ENCODE measurements at places on chromosomes 6 and 20.

DNA sequence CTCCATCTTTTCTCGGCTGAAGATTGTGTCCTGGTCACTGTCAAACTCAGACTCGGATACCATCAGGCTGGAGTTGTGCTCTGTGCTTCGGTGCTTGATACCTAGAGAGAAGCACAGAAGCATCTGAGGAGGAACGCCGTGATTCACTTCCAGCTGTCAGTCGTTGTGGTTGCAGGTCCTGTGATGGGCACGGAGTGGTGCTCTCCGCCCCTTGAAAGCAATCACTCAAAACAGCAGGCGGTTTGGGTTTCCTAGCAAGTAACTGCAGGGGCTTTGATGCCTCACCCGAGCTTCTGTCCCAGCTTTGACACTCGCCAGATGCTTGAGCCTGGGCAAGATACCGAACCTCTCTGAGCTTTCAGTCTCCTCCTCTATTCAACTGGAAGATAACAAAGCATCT lies 52.5 kb downstream of the ALDH5A1 start:
- peak; percentile 25 for DNase-seq

DNA sequence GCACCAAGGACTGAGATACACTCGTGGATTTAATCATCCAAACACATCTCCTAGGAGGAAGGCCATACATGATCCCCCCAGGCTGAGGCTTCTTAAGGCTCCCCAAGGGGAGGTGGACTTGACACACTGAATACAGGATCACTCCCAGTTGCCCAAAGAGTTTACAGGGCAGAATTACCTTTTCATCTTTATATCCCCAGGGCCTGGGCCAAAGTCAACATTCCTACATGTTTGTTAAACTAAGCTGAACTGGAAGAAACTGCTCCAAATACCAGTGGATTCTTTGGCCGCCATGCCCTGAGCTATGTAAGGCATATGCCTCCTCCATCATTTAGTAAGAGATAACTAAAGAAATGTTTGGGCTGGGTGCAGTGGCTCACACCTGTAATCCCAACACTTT lies 22.2 kb upstream of the SERPINB1 start:
- no peak for DNase-seq

- DNase-seq = no peak
Observed at GRCh38 chr6:145964948-145965366, 799 bp upstream of the SHPRH start.

- no peak for DNase-seq
Observed at GRCh38 chr6:143276436-143276835, 174.1 kb downstream of the ADAT2 start.

GRCh38 chr20:48716086-48716485 lies 111.7 kb downstream of the PREX1 start:
- DNase-seq = no peak

GRCh38 chr6:2097464-2097863 lies 147.9 kb downstream of the GMDS start:
- DNase-seq = no peak

DNA sequence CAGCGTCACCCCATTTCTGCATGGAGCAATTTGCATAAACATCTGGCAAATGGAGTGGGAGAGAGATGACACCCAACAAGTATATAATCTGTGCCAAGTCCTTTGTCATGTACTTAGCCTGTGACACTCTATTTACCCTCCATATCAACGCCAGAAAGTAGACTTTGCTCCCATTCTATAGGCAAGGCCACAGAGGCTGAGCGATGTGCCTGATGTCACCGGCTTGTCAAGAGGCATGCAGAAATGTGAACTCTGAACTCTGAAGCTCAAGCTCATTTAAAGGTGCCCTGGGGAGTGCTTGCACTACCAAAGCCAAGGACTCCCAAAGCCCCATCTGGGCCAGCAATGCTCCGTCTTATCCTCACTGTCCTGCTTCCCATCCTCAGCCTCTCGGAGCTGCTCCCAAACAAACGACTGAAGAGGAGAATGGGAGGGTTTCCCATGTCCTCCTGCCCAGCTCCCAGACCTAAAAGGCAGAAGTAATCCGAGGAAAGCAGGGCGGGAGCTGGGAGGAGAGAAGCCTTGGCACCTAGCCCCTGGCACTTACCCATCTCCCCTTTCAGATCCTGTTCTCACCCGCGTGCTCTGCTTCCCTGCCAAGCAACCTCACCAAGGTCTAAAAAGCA lies 9.2 kb downstream of the CPNE5 start:
- no peak for DNase-seq

DNA sequence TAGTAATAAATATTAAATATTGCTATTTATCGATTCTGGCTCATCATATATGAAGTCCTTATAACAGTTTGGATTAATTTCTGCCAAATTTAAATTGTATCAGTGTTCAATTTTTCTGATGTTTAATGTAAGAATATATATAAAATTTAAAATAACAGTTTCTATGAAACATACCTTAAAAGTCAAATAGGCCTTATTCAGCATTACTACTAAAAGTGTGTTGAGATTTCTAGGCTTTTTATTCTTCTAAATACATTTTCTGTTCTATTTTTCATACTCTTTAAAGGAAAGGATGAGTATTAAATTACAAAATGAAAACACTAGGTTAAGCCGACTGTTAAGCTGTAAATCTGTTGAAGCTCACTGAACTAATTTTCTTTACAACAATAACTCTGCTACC lies 13.6 kb downstream of the PERP start:
- no peak for DNase-seq

DNA sequence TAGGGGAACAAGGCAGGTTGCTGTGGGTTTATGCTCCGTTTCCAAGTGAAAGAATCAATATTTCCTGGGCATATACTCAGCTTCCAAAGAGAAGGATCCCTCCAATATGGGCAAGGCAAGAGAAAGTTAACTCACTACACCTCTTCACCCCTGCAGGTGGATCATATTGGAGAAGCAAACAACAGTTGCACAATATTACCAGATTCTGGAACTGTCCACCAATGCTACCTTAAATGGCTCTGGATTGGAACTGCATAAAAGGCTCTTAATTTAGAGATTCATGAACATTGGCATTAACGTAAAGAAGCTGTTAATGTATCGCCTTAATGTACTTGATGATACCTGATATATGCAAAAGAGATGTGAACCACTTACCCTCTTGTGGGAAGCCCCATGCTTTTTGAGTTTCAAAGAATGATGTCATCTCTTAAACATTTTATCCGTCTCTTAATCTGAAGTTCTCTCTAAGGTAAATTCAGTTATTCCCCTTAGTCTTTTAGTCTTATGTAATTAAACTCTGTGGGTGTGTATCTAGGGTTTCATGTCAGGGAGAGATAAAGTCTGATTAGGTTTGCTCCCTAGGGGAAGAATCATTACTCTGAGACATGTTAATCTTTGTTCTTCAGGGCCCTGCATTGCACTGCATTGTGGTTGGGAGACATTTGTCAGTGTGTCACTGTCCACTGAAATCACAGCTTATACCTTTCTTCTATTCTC lies 99.5 kb downstream of the PHACTR1 start:
- DNase-seq = no peak

GRCh38 chr20:51333446-51333845 lies 209.1 kb downstream of the NFATC2 start:
- DNase-seq = no peak

GRCh38 chr6:141610741-141611140 lies 522.0 kb upstream of the GJE1 start:
- DNase-seq = no peak

- no peak for DNase-seq
Observed at GRCh38 chr6:8075185-8075584, 11.0 kb upstream of the BLOC1S5 start.

DNA sequence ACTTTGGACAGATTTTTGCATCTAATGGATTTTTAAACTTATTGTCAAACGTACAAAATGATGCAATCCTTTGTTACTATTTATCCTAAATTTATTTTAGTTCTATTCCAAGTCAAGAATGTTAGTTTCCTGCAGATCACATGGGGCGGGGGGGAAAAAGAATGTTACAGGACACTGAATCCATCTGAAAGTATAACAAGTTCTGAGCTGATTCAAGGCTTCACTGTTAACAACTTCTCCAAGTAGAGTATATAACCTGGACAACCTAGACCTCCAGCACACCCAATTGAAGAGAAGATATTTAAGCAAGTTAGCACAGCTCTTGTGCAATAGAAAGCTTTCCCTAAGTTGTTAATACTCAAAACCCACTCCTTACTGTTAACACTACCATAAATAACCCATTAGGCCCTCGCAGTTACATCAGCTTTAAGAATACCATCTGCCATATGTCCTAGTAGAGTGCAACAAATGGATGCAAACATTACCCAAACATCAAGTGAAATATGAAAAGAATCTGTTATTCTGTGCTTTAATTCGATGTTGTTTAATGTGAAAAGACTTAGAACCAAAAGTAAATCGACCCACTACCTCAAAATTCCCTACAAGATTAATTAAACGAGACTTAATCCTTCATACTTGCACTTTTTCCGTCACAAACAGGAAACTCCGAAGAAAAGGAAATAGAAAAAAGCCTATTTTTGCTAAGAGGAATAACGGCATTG lies 1.3 kb downstream of the SEC63 start:
- no peak for DNase-seq

GRCh38 chr20:49346682-49347081 lies 68.8 kb upstream of the ZNFX1 start:
- no peak for DNase-seq

GRCh38 chr6:57283106-57283505 lies 34.3 kb upstream of the PRIM2 start:
- no peak for DNase-seq

- no peak for DNase-seq
Observed at GRCh38 chr6:22784601-22785410, 215.4 kb downstream of the HDGFL1 start.

DNA sequence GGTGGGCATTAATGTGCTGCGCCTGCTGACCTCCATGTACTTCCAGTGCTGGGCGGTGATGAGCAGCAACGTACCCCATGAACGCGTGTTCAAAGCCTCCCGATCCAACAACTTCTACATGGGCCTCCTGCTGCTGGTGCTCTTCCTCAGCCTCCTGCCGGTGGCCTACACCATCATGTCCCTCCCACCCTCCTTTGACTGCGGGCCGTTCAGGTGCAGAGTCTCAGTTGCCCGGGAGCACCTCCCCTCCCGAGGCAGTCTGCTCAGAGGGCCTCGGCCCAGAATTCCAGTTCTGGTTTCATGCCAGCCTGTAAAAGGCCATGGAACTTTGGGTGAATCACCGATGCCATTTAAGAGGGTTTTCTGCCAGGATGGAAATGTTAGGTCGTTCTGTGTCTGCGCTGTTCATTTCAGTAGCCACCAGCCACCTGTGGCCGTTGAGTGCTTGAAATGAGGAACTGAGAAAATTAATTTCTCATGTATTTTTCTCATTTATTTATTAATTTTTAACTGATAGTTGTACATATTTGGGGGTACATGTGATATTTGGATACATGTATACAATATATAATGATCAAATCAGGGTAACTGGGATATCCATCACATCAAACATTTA lies 35.2 kb upstream of the NOP56 start:
- DNase-seq = no peak

DNA sequence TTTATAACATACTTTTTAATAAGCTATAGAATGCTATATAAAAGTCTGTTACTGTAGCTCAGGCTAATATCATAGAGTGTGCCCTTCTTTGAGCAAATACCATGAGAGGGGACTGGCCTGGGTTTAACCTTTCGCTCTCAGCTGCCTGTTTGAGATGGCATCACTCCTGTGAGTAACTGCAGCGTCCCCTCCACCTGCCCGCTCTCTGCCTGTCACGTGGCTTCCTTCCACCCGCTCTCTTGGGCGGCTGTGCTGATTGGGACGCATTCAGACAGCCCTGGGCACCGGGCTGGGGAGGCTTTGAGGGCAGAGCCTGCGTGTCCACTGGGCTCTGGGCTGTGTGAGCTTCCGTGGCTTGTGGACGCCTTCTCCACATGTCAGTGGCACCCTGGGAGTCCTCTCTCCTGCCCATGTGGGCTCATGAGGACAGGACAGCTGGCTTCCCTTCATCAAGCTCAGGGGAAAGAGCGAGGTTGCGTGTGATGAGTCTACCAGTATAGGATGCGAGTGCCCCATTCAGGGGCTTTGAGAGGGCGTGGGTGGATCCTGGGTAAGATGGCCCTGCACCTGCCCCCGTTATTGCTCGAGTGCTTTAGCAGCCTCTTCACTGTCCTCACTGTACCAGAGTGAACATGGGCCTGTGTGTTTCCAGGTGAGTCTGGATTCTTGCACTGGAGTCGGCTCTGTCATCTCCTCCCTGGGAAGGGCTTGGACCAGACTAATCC lies 10.7 kb upstream of the C20orf204 start:
- no peak for DNase-seq

DNA sequence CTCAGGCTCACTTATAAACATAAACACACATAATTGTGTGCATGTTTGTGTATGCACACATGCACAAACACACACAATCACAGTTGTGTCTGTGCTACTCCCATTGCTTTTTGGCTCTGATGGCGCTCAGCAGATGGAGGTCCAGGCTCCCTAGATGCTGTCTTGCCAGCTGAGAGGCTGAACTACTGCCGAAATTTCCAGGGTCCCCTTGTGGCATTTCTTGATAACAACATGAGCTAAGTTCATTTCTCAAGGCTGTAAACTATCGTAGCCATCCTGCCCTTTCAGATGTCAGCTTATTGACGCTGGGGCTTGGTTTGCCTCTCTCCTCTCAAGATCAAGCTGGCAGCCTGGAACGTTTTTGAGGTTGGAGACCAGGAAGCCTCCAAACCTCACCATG lies 313.9 kb upstream of the RNF24 start:
- no peak for DNase-seq

- no peak for DNase-seq
Observed at GRCh38 chr6:160132776-160133338, 11.2 kb downstream of the SLC22A1 start.

- DNase-seq = no peak
Observed at GRCh38 chr6:94245395-94245794, 826.0 kb upstream of the EPHA7 start.

DNA sequence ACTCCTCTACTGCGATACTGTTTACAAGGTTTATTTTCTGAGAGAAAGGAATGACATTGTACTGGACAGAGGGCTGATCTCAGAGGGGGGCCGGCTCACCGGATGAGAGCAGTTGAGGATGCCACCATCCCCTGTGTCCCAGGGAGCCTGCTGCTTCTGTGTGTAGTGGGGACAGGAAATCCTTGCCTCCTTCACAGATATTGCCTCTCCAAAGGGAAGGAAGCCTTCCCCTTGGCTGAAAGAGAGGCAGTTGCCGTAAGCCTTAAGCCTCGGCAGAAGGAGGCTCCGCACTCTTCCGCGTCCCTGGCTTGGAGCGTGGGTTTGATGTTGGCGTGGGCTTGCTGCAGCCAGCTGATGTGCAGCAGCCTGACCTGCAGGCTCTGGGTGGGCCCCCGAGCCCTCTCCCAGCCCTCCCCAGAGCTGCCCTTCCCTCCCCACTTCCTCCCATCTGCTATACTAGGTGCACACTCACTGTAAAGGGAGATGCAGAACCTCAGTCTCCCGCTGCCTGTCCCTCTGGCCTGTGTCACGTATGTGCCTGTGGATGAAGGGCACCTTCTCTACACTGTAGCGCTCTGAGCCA lies 45.7 kb upstream of the RPS6KA2 start:
- no peak for DNase-seq

DNA sequence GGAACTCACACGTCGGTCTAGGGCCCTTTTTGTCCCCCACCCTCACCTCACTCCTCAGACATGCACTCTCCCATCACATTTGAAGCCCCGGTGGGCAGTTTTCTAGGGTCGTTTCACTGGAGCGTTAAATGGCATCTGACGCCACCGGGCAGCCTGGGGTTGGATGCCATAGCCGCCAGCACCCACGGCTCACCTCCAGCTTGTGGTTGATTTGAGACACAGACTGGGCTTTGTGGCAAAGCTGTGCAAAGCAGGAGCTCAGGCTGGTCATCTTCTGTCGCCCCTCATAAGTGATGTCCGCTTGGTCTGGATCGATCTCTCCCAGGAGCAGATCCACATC lies 530 bp downstream of the GOPC start:
- DNase-seq = peak; percentile 49

All from NCI-H146 (cell line).